ENCODE measurements at places on chromosomes 12 and 14.

DNA sequence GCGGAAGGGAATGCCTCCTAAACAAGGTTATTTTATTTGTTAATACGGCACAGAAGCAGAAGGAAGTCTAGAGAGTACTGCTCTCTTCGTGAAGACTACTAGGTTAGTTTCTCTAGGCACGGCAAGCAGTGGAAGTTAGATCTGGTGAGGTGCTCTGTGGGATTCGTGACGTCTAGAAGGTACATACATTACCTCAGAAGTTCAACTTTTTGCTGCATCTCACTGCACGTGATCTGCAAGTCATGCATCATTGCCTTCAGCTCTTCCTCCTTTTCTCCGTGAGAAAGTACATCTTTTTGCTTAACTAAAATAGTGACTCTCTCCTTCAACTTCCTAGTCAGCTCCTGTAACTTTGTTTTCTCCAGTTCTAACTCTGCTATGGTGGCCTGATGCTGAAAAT, 74.7 kb downstream of the NIN start:
- no peak for DNase-seq

DNA sequence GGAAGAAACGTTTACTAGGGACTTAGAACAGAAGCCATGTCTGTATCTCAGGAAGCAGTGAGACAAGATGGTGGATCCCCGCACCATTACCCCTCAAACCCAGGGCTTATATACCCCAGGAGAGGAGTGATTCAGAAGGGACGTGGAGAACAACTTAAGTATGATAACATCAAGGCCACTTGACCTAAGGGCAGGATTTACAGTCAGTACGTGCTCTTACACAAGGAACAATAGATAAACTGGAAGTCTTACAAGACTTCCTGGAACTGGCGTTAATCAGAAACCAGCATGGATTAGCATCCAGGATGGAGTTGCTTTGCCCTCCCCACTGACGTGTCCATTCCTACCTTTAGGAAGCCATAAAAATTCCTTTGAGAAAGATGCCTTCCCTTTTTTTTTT, 8.6 kb upstream of the ETFBKMT start:
- no peak for DNase-seq

DNA sequence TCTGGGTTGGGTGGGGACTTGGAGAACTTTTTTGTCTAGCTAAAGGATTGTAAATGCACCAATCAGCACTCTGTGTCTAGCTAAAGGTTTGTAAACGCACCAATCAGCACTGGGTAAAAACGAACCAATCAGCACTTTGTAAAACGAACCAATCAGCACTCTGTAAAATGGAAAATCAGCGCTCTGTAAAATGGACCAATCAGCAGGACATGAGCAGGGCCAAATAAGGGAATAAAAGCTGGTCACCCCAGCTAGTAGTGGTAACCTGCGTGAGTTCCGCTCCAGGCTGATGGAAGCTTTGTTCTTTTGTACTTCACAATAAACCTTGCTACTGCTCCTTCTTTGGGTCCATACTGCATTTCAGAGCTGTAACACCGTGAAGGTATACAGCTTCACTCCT, 1.7 kb upstream of the ACOT2 start:
- no peak for DNase-seq

GRCh38 chr12:27828196-27828595, 48.2 kb upstream of the MANSC4 start:
- DNase-seq: no peak

GRCh38 chr12:128871516-128871892, 18.2 kb downstream of the GLT1D1 start:
- DNase-seq: no peak

DNA sequence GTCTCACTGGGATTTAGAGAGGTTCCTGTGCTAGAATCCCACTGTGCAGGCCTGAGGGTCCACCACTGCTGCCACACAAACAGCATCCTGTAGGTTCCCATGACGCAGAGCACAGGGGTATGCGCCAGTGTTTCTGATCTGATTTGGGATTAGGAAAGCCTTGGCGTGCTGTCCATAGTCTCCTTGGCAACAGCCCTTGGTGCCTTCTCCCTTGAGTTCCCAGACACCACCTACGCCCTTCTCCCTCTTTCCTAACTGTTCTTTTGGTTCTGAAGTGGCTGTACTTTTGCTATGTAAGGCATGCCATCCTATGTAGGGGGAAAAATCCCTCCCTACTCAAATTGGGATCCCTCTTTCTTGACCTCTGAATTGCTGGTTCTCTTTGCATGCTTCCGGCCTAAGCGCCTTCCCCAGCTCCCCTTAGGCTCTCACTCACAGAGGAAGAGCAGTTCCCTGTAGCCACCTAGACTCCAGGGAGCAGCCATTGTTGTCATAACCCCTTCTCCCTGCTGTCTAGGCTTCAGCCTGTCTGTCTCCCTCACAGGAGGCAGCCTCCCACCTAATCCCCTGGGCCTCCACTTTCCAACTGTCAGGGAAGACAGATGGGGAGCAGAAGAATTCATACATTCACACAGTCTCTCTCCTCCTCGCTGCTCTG, 14.8 kb upstream of the RIC8B start:
- DNase-seq: no peak

DNA sequence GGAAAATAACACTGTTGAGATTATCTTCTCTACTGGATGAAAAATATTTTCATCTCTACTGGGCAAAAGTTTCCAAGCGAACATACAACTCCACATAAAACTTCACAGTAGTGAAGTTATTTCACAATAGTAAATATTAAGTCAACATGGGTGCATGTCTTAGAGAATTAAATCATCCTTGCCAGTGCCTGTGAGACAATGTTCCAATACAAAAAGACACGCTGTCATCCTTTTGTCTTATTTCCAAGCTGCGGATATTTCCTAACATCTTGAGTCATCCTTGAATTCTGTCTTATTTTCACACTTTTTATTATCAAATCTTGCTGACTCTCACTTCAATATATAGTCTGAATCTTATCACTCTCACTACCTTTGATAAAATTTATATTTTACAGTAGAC, 142.9 kb upstream of the KITLG start:
- no peak for DNase-seq

DNA sequence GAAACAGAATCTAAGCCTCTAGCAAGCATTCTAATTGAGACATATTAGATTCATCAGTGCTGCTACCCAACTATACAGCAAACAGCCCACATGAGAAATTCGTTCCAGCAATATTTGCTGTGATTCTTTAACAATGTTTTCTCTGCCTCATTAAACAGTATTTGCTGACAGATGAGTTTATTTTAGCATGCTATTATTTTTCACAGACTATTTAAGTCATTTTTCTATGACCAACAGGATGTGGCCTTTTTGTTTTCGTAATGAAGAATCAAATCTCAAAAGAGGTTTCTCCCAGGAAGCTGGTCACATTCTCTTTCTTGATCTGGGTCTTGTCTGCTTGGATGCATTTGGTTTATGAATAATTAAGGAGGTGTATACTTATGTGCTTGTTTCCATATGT, 23.2 kb upstream of the SERPINA12 start:
- DNase-seq: no peak

- peak; percentile 33 for DNase-seq
These were observed 202.0 kb downstream of the PPM1H start for GRCh38 chr12:62732861-62733427.

DNA sequence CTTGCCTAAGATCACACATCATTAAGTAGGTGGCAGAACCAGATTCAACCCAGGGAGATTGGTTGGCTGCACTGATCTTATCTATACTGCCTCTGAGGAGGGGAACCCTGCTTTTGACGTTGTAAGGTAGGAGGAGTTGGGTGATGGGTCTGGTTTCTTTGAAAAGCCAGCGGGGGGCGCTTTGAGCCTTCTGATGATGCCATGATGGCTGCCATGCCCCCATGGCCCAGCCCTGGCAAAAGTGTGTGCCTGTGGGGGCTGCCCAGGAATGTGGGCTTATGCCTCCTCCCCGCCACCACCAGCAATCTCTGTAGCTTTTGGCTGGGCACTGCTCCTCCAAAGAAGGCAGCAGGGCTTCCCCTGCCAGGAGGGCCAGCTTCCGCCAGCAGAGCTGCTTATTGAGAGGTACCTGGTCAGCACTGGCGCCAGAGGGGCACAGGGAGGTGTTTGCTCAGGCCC, 224.3 kb downstream of the SLC41A2 start:
- DNase-seq: peak; percentile 49

DNA sequence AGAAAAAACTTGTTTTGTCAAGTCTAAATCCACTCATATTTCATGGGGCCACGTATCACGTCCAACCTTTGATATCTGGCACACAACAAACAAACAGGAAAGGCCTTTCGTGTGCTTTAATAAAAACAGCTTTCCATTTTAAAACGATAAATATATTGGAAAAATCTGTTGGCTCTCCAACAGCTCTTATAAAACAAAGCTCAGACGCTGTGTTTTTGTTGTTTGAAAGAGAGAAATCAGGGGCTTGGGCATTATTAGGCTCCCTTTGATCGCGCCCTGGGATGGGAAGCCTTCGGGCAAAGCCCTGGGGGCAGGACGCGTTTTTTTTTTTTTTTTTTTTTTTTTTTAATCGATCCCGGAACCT, 429 bp upstream of the PLEKHA5 start:
- DNase-seq: peak; percentile 82

- DNase-seq: no peak
These were observed 33.7 kb downstream of the VWF start for GRCh38 chr12:6090803-6091202.

DNA sequence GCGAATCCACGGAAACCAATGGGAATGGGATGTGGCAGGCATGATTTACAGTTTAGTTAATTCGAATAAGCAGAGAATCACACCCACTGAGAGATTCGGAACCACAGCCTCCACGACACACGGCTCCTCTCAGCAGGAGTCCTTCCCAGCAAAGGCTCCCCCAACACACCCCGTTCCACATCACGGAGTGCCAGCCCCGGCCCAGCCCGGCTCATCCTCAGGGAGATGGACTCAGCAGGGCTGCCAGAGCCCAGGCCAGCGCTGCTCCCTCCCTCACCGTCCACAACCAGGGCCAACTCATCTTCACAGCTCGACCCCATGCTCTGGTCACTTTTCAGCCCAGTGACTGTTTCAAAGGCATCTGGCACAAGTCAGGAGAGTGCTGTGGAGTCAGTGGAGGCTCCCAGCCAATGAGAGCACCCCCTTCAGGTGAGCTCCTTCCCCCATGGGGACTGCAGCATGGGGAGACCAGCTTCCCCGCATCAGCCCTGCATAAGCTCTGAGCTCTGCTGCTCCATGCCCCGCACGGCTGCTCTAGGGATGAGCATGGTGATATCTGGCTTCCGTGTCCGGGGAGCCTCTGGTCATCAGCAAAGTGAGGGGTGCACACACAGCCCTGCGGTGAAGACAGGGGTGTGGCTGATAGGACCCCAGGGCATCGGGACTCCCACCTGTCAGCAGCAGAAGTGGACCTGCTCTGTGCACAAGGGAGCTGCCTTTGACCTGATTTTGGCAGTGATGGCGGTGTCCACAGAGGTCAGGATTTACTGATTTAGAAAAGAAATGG, 238.8 kb upstream of the SFSWAP start:
- peak; percentile 11 for DNase-seq

DNA sequence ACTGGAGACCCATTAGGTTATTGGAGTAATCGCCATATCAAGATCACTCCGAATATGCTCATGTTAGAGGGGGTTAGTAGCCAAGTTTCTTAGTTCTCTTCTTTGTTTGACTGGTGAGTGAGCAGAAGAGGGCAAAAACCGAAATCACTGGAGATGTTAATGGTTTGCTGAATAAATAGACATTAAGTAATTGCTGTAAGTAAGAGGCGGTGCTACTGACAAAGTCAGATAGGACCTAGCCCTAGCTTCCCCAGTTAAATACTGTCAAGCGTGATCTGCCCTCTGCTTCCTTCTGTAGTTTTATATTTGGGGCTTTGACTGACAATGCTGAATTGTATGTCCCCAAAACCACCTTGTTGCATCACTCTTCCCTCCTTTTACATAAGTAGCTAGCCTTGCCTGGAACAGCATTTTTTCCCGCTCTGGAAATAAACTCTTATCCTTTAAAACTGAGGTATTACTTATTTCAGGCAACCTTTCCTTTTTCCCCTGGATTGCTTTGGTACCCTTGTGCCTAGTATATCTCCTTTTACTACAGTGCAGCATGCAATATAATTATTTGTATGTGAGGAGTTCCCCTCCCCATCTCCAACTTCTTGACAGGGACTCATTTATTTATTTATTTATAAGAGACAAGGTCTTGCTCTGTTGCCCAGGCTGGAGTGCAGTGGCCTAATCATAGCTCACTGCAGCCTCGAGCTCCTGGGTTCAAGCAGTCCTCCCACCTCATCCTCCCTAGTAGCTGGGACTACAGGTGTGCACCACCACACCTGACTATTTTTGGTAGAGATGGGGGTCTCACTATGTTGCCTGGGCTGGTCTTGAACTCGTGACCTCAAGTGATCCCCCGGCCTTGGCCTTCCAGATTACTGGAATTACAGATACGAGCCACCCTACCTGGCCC, 1.4 kb downstream of the SNRPF start:
- DNase-seq: no peak

DNA sequence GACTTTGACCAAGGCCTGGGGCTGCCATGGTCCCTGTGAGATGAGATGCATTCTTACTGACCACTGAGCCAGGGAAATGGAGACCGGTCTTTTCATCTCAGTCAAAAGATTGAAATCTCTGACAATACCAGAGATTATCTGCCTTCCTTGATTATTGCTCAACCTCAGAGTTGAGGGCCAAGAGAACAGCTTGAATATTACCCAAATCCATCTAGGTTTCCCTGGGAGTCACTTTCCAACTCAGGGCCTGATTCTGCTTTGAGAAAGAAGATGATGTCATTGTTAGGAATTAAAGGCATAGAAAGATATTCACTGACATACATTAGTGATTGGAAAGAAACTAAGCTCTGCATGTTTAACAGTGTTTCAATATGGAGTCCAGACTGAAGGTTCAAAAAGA, 515.9 kb upstream of the TBX3 start:
- no peak for DNase-seq

DNA sequence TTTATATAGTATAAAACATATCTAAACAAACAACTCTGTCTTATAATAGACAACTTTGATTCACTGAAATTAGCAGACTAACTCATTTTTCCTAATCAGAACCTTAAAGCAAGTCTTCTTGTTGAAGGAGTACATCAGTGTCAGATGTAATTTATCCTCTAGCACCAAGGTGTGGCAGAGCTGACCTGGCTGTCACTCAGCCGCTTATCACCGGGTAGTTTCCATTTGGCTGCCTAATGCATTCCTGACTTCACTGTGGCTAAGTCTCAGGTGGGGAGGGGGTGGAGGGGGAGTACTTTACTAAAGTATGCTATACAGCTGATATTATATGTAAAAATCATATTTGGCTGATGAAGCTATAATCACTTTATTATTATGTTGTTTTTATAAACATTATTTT, 339.9 kb upstream of the RGS6 start:
- DNase-seq: no peak

DNA sequence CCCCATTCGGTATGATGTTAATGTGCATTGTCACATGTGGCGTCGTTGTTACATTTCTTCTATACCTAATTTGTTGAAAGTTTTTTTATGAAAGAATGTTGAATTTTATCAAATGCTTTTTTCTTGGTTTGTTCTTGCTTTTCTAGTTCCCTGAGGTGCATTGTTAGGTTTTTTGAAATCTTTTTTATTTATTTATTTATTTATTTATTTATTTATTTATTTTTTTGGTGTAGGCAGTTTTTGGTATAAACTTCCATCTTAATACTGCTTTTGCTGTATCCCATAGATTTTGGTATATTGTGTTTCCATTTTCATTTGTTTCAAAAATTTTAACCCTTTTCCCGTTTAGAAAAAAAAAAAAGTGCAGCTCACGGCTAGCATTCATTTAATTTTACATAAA, 121.1 kb upstream of the HMGA2 start:
- DNase-seq: no peak

- DNase-seq: no peak
These were observed 1.6 kb downstream of the KRT71 start for GRCh38 chr12:52551216-52551865.
